Adipocyte (in vitro differentiated cells): ENCODE measurements at places on chromosomes 4 and X.

GRCh38 chr4:93313197-93313596 lies 515.4 kb upstream of the ATOH1 start:
- DNase-seq: peak; percentile 25

DNA sequence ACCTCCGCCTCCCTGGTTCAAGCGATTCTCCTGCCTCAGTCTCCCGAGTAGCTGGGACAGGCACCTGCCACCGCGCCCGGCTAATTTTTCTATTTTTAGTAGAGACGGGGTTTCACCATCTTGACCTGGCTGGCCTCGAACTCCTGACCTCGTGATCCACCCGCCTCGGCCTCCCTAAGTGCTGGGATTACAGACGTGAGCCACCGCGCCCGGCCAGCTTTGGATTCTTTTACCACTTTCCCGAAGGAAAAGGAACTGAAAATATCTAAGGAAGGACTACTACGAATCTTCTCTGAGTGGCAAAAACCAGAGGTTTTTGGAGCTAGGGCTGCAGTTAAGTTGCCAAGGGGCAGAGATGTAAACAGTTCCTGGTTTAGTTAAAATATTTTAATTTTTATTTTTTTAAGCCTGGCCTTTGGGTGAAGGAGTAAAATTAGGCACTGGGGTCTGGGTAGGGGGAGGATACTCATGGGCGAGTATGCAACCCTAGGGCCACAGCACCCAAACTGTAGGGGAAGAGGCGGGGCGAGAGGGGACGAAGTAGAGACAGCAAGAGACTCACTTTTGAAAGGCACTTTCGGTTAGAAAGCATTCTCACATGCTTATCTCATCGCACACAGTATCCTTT lies 525 bp upstream of the CISD2 start:
- DNase-seq: no peak

DNA sequence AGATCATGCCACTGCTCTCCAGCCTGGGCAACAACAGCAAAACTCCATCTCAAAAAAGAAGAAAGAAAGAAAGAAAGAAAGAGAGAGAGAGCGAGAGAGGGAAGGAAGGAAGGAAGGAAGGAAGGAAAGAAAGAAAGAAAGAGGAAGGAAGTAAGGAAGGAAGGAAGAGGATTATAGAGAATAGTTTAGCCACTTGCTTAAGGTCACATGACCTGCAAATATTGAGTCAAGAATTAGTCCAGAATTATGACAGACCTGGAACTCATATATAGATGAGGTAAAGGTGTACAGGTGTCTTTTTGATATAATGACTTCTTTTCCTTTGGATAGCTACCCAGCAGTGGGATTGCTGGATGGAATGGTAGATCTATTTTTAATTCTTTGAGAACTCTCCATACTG lies 25.6 kb upstream of the ANTXR2 start:
- DNase-seq: no peak

DNA sequence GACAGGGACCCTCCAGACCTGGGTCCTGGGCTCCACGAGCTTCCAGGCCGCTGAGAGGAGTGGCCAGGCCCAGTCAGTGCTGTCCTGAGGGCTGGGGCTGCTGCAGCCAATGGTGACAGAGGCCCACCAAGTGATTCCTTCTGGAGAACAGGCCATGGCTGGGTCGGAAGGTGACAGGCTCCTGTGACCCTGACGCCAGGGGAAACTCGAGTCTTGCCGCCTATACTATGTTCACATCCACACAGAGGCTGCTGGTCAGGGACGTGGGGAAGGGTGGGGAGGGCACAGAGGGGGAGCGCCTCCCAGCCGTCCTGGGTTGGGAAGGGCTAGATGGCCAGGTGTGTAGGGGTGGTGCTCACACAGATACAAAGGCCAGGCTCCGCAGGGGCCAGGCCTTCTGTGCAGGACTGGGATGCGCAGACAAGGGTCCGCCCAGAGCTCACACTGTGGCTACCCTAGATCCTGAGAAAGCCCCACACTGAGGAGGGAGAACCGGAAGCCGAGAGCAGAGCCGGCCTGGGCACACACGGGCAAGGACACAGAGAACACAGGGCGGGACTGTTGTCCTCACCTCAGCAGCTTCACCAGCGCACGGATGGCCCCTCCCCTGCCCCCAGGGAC lies 81.4 kb downstream of the HTRA3 start:
- no peak for DNase-seq

DNA sequence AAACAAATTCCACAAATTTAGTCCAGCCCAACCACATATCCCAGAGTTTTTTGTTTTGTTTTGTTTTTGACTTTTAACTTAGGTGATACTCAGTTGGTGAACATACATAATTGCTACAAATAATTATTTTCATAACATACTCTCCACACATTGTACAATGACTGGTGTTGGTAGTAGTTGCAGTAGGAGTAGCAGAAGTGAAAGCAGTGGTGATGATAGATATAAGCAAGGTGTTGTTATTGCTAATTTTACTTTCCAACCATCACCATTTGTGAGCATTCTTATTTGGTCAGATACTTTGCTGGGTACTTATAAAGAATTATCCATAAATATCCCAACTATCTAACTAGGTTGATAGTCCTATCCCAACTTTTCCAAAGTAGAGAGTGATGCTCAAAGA lies 47.3 kb downstream of the ARHGAP24 start:
- no peak for DNase-seq

GRCh38 chr4:145207934-145208333 lies 27.5 kb upstream of the OTUD4 start:
- DNase-seq: no peak

DNA sequence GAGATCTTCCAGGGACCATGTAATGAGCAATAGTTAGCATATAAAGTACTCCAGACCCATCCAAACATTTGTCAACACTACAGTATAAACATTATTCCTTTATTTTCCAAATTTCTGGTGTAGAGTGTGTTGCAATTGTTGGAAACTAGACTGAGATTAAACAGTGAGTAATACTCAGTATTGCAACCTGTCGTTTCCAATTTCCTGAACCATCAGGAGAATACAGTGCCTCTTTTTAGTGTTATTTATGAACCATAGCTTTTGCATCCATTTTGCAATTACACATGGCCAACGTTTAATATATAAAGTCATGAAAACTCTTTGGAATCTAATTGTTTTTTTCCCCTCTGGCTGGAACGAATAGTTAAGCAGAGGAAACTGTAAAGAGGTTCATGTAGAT lies 58.3 kb upstream of the DHRSX start:
- peak; percentile 90 for DNase-seq

GRCh38 chr4:169658975-169659715 lies 38.8 kb downstream of the CLCN3 start:
- peak; percentile 30 for DNase-seq

DNA sequence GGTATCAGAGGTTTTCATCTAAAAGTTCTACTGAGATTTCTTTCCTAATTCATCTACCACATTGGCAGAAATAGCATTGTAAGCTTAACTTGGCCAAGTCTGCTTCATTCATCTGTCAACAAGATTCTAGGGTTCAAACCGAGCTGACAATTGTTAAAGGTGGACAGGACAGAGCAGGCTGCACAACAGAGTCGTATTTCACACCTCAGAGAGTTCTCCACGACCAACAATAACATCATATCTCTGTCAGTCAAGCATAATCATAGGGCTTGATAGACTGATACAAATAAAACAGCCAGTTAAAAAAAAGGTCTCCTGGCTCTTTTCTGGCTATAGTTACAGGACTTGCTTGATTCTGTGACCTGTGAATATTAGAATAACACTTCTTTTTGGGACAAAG lies 259.2 kb downstream of the COL25A1 start:
- no peak for DNase-seq

DNA sequence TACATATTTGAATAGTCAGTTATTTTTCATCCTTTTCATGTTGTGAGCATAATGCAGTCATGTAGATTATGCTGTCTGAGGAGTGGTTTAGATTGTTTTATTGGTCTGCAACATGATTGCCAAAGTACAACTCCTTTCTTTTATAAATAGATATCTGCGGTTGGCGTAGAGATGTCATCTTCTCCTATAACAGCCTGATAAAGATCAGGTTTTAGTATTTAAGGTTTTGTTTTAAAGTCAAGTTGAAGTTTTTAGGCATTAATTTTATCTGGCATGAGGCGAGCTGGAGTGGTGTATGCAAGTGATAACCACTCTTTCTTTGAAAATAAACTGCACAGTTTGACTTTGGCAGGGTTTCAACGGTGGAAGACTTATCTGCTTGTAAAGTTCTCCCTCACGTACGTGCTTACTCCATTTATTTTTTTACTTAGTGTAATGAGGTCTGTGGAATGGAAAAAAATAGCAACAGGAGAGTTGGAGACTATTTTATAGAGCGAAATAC lies 126.3 kb downstream of the FBXO8 start:
- DNase-seq: no peak

DNA sequence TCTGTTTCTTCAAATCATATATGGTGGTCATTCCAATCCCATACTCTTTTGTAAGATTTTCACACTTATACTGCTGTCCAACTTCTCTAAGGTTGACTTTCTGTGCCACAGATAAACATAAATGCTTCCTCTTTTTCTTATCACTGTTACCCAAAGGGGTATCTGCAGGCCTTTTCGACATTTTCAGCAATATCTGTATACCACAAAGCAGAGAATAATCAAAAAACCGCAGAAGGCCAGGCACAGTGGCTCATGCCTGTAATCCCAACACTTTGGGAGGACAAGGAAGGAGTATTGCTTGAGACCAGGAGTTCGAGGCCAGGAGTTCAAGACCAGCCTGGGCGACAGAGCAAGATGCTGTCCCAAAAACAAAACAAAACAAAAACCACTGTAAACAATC lies 3.1 kb upstream of the RFC1 start:
- DNase-seq: no peak

DNA sequence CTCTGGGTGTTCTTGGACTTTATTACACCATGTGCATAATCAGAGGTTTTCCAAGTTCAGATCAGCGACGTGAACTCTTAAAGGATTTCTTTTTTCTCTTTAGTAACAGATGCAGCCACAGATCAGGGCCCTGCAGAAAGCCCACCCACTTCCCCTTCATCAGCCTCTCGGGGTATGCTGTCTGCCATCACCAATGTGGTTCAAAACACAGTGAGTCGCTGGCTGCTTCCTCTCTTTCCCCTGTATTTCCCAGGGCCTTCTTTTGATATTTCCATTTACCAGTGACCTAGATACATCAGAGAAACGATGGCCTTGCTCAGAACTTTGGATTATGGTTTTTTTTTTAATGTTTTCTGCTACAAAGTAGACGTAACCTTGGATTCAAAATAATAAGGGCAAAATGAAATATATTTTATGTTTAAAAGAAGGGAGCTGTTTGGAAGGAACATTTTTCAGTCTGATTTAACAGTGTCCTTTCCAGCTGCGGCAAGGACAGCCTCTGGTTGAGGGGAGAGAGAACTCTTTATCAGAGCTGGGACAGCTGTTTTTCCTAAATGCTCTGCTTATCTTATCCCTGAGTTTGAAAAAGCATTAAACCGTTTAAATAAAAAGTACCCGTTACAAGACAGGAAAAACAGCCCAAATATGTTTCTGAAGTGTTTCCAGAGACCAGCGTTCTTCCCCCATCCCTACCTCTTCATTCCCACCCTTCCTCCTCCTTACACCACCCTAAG lies 38.2 kb downstream of the FAM114A1 start:
- DNase-seq: no peak

DNA sequence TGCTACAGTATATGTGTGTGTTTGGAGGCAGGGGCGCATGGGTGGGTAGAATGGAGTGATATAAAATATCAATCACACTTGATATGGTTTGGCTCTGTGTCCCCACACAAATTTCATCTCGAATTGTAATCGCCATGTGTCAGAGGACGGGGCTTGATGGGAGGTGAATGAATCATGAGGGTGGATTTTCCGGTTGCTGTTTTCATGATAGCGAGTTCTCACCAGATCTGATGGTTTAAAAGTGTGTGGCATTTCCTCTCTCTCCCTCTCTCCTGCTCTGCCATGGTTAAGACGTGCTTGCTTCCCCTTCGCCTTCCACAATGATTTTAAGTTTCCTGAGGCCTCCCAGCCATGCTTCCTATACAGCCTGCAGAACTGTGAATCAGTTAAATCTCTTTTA lies 14.8 kb downstream of the SOWAHB start:
- no peak for DNase-seq
